ENCODE measurements at places on chromosomes 16 and 17. TPM values are rescaled to one million over a fixed set of nuclear protein-coding genes. Genes with fewer than 3 reads are reported as not detected.

DNA sequence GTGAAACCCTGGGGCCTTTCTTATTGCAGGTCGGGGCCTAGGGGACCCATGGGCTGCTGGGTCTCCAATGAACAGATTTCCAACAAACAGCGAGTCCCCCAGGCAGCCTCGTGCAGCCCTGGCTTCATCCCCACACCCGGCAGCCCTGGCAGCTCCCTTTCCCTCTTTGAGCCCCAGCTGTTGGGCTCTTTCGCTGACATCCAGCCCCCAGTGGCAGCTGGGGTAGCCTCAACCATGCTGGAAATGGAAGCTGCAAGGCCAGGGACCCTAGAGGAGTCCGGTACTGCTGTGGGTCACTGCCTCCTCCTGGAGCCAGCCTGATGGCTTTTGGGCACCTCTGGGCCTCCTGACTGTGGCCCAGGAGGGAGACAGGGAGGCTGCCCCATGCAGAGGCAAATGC is 5.9 kb downstream of the RPUSD1 start:
- DNase-seq, result no peak
- no peaks in the 10 kb centered on the region for H3K27me3 ChIP-seq
- H3K4me3 ChIP-seq, result no peak overlapping the region
- peaks cover 9% of the 10 kb centered on the region for H3K4me1 ChIP-seq
- no peak overlapping the region for H3K27ac ChIP-seq
- no peaks in the 10 kb centered on the region for H3K36me3 ChIP-seq

FAM20A gene
- 18.5 TPM for total RNA-seq

CIBAR2 gene
- total RNA-seq, result not detected

JPT1 gene
- total RNA-seq, result 15.9 TPM

RNU2-1 gene
- total RNA-seq, result not detected

TMEM106A gene
- total RNA-seq, result 12.3 TPM

DNA sequence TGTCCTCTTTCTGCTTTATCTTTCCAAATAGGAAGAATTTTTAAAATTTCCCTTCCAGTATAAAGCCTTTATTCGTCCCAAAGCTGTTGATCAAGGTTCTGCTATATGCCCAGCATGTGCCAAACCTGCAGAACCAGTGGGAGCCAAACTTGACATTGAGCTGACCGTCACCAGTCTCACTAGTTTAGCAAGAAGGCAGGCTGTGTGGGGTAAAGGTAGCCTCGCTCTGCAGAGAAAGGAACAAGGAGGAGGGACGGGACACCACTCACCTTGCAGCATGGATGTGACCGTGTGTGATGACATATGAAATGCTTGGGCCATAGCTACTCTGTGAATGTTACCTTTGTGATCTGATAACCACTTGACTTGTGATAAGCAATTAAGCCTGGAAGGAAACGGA is 392.2 kb downstream of the CPPED1 start:
- DNase-seq, result no peak
- no peaks in the 10 kb centered on the region for H3K27me3 ChIP-seq
- no peaks in the 10 kb centered on the region for H3K4me1 ChIP-seq
- H3K27ac ChIP-seq, result no peak overlapping the region
- no peaks in the 10 kb centered on the region for H3K36me3 ChIP-seq
- H3K4me3 ChIP-seq, result no peak overlapping the region

- peaks cover 90% of the 10 kb centered on the region for H3K36me3 ChIP-seq
- no peak overlapping the region for H3K4me3 ChIP-seq
- H3K27me3 ChIP-seq, result no peaks in the 10 kb centered on the region
- peaks cover under 1% of the 10 kb centered on the region for H3K4me1 ChIP-seq
Observed at GRCh38 chr17:42704490-42704836, 22.1 kb downstream of the CNTNAP1 start.

ITGAX gene
- 0.11 TPM for total RNA-seq

DNA sequence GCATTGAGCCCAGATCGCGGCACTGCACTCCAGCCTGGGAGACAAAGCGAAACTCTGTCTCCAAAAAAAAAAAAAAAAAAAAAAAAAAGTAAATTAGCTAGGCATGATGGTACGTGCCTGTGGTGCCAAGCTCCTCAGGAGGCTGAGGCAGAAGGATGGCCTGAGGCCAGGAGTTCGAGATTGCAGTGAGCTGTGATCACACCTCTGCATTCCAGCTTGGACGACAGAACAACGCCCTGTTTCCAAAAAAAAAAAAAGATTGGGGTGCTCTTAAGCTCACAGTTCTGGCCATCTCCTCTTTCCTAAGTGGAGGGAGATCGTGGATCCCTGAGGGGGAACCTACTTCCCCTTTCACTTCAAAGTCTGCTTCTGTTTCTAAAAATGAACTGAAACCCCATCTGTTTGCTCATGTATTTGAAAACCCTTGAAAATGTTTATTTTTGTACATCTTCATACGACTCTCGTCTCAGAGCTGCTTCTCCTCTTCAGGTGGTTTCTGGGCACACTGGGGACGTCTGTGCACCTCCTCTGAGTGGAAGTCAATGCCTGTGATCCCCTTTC is 138.8 kb downstream of the PRKCA start:
- no peaks in the 10 kb centered on the region for H3K27me3 ChIP-seq
- H3K4me3 ChIP-seq, result no peak overlapping the region
- no peak for DNase-seq
- H3K4me1 ChIP-seq, result no peaks in the 10 kb centered on the region

- no peak for DNase-seq
- no peaks in the 10 kb centered on the region for H3K4me1 ChIP-seq
- H3K36me3 ChIP-seq, result no peaks in the 10 kb centered on the region
Observed at GRCh38 chr17:5832886-5833285, 237.3 kb upstream of the WSCD1 start.

CDK10 gene
- total RNA-seq, result 92.4 TPM

DNA sequence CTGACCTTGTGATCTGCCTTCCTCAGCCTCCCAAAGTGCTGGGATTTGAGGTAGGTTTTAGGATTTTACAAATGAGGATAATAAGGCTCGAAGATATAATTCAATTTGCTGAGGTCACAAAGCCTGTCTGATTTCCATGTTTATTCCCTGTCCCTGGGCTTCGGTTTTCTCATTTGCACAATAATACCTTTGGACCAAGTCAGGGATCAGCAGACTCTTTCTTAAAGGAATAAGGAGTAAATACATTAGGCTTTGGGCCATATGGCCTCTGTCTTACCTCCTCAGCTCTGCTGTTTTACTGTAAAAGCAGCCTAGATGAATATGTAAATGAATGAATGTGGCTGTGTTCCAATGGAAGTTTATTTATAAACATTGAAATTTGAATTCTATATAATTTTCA is 442.8 kb downstream of the HS3ST4 start:
- no peaks in the 10 kb centered on the region for H3K27me3 ChIP-seq
- no peak overlapping the region for H3K27ac ChIP-seq
- no peaks in the 10 kb centered on the region for H3K4me1 ChIP-seq
- H3K36me3 ChIP-seq, result no peaks in the 10 kb centered on the region
- H3K4me3 ChIP-seq, result no peak overlapping the region

FOXF1 gene
- total RNA-seq, result 3.7 TPM

CCL2 gene
- total RNA-seq, result 39.4 TPM

MYO15B gene
- total RNA-seq, result 95.7 TPM

ABCA10 gene
- 23.2 TPM for total RNA-seq

- no peak overlapping the region for H3K4me3 ChIP-seq
- no peak overlapping the region for H3K27ac ChIP-seq
- no peaks in the 10 kb centered on the region for H3K27me3 ChIP-seq
Observed at GRCh38 chr17:54172985-54173316, 350.2 kb downstream of the KIF2B start.

DOC2A gene
- total RNA-seq, result 0.94 TPM

GRCh38 chr17:74083321-74083720 is 120.2 kb upstream of the RPL38 start:
- H3K4me1 ChIP-seq, result no peaks in the 10 kb centered on the region
- H3K27ac ChIP-seq, result no peak overlapping the region
- no peaks in the 10 kb centered on the region for H3K36me3 ChIP-seq
- H3K4me3 ChIP-seq, result no peak overlapping the region

RDM1 gene
- total RNA-seq, result not detected

PRCD gene
- 8.3 TPM for total RNA-seq
